ENCODE measurements at places on chromosomes 16 and 17.

GRCh38 chr17:68613739-68614298, 12.7 kb upstream of the FAM20A start:
- DNase-seq, result no peak

DNA sequence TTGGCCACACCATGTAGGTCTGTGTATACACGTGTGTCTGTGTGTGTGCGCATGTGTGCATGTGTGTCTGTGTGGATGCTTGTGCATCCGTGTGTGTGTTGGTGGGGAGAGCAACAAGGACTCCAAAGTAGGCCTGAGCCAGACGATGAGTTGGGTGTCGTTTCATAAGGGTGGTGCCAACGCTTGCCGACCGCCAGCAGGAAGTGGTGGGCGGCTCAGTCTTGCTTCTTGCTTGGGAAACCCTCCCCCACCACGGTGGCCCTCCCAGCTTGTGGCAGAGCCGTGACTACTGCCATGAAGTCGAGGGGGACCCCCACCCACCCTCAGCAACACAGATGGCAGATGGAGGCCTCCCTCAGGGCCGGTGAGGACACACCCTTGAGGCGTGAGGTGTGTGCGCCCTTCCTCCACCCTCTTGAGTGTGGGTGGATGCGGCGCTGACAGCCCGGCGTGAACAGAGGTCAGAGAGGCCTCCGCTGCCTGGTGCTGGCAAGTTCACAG, 17.5 kb downstream of the SBK1 start:
- DNase-seq, result no peak

DNA sequence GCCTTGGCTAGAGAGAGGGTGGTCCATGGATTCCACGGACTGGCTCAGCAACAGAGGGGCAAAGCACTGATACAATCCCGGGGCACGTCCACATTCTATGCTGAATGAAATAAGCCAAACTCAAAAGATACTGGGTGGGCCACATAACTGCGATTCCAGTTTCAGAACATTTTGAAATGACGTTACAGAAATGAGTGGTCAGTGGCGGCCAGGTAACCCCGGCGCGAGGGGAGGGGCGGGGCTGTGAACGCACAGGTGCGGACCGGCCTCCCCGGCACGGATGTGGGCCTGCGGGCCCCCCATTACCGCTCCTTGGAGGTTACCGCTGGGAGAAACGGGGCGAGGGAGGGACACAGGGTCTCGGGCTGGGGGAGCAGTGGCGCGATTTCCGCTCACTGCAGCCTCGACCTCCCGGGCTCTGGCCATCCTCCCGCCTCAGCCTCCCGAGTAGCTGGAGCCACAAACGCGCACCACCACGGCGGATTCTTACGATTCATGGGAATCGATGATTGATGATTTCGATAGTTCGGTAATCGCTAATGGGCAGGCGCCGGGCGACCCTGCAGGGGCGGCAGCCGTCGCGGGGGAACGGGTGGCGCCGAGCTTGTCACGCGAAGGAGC, 559 bp downstream of the MVD start:
- DNase-seq, result no peak

DNA sequence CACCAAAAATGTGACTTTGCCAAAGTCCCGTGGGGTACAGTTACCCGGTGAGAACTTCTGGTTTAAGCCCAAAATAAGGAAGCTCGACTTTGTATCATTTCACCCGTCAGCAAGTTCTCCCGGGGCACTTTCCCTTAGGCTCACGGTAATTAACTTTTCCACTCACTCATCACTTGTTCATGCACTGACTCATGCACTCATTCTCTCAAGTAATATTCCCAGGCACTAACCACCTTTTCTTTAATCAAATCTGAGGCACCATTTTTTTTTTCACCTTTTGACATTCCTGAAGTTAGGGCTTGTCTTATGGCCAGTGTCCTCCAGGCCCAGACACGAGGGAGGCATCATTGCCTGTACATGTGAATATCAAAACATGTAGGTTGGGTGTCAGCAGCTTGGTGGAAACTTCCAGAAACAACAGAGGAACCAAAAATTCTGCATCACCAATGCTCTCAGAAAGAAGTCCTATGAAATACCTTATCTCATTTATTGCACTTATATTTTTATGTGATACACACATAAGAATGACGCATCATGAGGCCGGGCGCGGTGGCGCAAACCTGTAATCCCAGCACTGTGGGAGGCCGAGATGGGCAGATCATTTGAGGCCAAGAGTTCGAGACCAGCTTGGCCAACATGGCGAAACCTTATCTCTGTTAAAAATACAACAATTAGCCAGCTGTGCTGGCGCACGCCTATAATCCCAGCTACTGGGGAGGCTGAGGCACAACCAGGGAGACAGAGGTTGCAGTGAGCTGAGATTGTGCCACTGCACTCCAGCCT, 36.1 kb upstream of the ATP2C2 start:
- DNase-seq, result no peak

- DNase-seq, result no peak
Observed at GRCh38 chr16:25023556-25023955, 8.4 kb upstream of the ARHGAP17 start.

- DNase-seq, result no peak
Observed at GRCh38 chr16:53998966-53999522, 287.5 kb downstream of the IRX3 start.

DNA sequence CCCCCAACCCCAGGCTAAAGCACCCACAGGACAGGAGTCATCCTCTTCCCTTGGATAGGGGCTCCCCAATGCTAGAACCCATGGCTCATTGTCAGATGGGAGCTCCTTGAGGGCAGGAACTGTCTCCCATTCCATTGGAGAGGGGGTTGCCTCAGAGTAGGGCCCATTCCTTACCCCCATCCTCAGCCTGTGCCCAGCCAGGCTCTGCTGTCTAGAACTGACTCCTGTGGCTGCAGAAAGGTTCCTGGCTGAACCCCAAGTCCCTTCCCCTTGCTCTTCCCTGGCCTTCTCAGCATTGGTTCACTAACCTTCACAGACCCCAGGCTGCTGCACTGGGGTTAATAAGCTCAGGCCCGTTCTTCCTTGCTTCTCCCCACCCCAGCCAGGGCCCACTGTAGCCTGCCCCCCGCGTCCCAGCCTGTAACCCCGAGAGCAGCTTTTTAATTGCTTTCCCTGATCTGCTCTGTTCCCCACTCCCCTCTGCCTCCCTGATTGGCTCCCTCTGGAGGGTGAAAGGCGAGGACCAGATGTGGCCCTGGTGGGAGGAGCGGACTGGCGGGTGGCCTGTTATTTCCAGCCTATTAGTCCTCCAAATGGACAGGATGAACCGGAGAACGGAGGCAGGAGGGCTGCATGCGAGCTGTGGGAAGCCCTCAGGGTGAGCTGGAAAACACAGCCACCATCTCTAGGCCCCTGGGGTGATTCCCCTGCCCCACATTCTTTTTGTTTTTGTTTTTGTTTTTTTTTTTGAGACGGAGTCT, 6.0 kb upstream of the GFAP start:
- DNase-seq, result no peak

All from LoVo (cell line).